ENCODE measurements at places on chromosomes 7 and 10.

- DNase-seq: no peak
These were observed 3.0 kb upstream of the NRP1 start for GRCh38 chr10:33337326-33337957.

DNA sequence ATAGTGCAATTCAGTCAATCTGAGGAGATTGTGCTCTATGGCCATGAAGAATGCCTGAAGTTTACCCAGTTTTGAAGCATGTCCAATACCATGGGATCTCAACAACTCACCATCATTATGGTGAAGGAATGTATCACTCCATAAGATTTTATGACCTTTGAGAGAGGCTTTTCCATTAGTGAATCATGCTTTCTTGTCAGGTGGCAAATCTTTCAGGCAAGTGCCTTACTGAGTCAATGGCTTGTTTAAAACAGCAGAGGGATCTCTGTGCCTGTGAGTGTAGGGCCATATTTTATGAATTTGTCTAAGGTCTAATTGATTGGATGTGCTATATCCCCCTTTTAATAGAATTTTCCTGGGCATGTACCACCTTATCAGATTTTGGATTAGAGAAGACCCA, 131.5 kb downstream of the CCDC7 start:
- no peak for DNase-seq

- DNase-seq: no peak
These were observed 62.1 kb downstream of the PAPSS2 start for GRCh38 chr10:87721781-87722180.

GRCh38 chr10:31768467-31768866, 160.2 kb downstream of the ARHGAP12 start:
- DNase-seq: no peak

DNA sequence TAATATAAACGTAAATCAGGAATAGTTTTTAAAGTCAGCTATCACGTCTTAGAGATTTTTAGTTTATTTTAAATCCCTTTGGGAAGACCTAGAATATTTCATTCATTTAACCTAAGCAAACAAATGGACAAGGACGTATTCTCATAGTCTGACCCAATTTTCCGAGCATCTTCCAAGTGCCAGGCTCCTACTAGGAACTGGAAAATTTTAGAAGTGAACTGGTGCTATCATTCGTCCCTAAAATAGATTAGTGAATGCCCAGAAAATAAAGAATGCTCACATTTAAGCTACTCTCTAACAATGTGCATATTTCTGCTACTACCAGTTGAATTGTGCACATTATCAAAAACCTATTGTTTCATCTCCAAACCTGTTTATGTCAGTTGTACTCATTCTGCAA, 120.1 kb downstream of the ZFAND4 start:
- no peak for DNase-seq

DNA sequence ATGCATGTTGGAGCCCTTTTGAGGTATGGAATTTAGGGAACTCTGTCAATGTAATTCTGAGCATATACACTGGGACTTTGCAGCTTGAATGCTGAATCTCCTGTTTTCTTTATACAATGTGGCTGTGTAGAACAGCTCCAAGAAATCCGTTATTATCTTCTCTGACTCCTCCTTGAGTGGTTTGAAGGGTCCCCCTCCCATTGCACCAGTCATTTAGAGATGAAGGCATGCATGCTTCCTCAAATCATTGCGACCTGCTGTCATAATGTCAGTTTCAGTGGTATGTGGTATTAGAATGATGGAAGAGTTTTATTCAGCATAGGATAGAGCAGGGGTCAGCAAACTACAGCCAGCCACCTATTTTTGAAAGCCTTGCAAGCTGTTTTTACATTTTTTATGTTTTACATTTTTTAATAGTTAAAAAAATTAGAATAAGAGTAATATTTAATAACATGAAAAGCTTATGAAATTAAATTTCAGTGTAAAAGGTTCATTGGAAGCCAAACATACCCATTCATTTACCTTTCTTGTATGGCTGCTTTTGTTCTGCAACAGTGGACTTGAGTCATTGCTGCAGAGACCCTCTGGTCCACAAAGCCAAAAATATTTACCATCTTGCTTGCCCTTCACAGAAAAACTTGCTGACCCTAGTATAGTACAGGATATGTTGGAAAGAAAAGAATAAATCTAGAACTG, 8.1 kb downstream of the STK17A start:
- no peak for DNase-seq

DNA sequence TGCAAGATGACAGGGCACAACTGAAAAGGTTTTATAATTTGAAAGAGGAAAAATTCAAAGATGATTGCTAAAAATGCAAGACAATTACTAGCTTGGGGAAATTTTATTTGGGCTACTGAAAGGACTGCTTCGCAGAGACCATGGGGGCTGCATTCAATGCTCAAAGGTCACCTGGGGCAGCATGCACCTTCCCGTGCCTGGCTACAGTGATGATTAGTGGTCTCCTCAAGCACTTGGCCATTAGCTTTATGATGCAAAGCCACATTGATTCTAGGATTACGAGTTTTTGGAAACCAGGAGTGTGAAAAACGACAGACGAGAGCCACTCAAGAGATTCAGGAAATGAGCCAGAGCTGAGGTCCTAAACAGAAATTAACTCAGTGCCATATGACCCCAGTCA, 764.6 kb downstream of the PHTF2 start:
- no peak for DNase-seq

DNA sequence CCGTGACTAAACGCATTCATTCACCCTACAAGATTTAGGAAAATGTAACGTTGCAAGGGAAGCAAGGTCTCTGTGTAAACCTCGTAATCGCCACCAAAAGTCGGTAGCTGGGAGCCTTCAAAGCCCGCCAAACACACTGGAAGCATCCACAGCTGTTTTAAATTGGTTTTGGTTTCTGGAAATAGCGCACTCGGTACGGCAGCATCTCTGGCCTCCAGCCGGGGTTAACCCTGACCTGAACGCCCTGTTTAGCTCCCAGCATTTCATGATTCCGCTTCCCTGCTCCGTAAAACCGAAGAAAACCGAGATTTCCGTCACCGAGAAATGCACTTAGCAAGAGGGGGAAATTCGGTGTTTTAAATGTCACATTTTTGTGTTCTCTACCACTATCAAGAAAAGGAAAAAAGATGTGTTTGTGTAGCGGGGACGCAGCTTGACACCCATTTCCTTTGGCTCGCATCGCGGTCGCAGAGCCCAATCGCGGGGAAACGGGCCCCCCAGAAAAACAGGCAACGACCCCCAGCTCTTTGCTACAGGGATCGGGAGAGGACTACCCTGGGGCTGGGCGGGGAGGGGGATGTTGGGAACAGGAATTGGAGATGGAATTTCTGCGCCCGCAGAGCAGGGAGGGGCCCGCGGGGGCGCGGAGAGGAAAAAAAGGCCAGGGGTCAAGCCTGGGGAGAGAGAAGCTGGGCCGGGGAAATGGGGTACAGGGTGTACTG, 646 bp downstream of the SGCE start:
- DNase-seq: no peak

Data from stimulated activated CD8-positive, alpha-beta memory T cell treated with anti-CD3 and anti-CD28 coated beads, Interleukin-15, amount 100 ng/mL, for 4 hours (primary cell).